Glutamatergic neuron (in vitro differentiated cells): ENCODE measurements at places on chromosomes 1 and 21.

GRCh38 chr1:24896596-24897262, 33.3 kb downstream of the RUNX3 start:
- DNase-seq = no peak

DNA sequence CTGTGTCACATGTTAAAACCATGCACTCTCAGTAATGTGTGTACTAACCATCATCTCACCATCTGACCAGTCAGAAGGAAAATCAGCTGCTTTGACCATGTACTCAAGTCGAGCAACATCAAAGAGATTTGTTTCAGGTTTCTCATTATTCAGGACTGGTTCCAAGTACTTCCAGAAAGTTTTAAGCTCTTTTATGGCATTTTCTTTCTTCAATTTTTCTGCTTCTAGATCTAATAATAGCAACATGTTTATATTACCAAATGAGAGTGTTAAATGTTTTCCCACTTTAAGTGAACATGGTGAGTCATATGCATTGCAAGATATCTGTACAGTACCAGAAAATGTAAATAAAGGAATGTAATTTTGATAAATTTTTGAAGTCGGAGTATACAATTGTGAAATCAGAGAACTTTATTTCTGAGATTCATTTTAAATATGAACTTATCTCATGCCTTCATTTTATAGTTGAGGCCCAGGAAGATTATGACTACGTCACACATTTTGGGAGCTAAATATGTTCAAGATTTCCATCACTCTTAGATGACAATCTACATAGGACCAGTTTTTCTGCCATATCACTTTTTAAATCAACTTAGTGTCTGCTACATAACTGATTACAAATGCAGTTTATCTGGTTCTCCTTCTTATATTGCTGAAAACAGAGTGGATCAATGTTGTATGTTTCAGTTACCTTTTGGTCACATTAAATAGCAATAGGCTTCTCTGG, 87.2 kb downstream of the SPAG17 start:
- no peak for DNase-seq

- DNase-seq = peak; percentile 89
These were observed 33.3 kb downstream of the RCC2 start for GRCh38 chr1:17405898-17406759.

DNA sequence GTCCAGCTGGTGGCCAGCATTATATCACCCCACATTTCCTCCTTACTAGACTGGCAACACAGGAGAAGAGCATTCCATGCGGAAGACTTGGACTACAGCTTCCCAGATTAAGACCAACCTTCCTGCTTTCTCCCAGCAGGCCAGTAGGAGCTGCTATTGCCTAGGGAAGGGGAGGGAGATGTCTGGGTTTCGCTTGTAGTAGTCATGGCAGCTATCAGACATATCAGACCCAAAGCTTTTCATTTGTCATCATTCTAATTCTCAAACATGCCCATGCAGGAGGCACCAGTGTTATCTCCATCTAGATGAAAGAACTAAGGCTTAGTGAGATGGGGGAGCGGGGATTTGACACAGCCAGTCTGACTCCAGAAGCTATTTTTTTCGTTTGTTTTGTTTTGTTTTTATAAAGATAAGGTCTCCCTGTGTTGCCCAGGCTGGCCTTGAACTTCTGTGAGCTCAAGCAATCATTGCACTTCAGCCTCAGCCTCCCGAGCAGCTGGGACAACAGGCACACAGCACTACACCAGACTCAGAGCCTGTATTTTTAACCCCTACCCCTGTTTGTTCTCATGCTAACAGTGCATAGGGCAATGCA, 4.5 kb downstream of the PLA2G2A start:
- DNase-seq = peak; percentile 47

DNA sequence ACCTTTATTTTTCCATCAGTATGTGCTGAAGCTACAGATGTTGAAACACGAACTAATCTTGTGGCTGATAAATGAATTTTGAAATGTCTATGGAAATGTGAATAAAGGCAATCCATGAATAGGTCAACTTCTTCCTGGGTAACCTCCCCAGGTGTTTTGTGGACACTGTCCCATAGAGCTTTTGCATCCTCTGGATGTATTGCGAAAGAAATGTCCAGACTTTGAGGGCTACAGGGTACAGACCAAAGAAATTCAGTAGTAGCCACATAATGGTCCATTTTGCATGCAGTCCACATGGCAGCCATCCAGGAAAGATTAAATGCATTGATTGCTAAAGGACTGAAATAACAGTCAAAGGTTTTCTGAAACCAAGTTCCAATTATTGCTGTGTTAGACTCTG, 21.5 kb upstream of the DARS2 start:
- DNase-seq = no peak

DNA sequence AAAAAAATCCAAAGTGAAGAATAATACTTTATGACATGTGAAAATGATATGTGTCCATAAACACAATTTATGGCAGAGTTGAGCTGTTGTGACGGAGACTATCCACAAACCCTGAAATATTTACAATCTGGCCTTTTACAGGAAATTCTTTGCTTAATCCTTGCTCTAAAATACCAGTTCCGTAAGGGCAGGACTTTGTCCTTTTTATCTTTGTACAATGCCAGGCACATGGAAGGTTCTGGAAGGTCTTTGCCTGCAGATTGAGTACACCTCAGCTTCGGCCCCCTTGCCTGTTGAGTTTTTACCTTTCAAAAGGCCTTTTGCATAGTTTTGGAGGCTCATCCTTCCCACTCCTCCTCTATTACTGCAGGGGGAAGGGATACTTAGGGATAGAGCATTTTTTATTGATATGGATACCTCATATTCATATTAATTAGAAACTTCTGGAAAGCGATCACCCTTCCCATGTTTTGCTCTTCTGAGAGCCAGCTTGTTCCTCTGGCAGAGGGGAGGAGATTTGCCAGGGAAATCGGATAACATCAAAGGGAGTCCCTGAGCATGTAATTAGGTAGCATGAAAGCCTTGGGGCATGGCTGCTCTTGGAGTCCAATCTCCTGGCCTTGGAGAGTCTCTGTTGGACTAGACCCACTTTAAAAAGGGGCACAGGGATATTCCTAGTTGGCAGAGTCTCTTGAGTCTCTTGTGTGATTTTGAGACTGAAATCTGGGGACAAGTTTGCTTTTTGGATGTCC, 217.1 kb downstream of the KCNJ6 start:
- DNase-seq = no peak

DNA sequence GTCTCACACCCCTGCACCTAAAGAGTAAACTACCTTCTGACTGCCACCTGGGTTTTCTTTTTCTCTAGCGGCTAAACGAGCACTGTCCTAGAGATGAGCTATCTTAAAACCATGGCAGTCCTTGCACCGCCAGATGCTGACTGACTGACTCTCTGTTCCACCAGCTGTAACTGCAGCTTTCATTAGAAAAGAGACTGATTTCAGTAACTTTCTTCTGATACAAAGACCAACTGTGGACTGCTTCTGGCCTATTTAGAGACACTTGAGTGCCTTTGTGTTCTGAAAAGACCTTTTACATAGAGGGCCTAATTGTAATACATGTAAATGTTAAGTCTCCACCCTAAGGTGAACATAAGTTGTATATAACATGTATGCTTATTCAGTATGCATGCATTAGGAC, 152.5 kb downstream of the DISC1 start:
- DNase-seq = no peak

GRCh38 chr1:71086331-71086730, 5.5 kb upstream of the ZRANB2 start:
- DNase-seq = no peak

- no peak for DNase-seq
These were observed 23.1 kb downstream of the LGR6 start for GRCh38 chr1:202216691-202217090.

DNA sequence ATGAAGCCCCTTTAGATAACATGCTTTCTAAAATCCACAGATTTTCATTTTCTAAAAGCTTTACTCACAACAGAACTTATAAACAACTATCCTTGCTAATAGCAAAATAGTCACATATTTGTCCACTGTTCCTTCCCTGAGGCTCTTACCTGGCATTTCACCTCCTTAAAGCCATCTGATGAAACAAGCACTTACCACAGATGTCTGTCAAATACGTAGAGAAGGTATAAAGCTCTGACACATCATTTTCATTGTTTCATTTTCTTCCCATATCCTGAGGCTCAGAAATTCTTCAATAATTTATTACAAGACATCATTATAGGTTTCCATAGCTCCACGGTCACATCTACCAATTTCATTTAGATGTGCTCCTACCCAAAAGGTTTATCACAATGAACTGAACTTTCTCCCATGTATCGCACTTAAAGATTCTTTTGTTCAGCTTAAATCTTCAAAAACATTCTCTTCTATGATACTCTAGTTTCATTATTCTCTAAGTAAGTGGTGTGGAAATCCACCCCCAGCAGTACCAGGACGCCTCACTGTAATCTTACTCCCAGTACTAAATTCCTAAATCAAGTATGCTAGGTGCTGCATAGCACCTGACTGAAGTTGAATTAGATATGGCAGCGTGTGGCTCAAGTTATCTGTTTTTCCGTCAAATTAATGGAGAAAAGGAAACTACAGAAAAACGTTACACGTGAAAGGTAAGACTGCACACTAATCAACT, 569.6 kb downstream of the SMYD3 start:
- DNase-seq = no peak

- no peak for DNase-seq
These were observed 183.6 kb upstream of the KIAA0040 start for GRCh38 chr1:175376194-175376593.
